ENCODE measurements at places on chromosomes 4 and X.

DNA sequence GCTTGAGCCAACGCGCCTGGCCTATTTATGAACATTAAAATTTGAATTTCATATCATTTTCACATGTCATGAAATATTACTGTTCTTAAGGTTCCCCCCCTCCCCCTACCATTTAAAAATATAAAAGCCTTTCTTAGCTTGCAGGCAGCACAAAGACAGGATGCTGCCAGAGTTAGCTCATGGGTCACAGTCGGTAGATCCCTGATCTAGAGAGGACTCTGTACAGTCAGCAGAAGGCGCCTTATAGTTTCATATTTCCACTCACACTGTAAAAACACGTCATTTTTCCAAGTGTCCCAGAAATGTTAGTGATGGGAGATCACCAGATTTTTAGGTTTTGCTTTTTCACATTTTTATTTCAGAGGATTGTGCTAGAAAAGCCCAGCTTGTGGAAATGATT is 12.2 kb downstream of the NOCT start:
- no peak for DNase-seq

GRCh38 chr4:84451546-84451945 is 47.5 kb downstream of the NKX6-1 start:
- no peak for DNase-seq

DNA sequence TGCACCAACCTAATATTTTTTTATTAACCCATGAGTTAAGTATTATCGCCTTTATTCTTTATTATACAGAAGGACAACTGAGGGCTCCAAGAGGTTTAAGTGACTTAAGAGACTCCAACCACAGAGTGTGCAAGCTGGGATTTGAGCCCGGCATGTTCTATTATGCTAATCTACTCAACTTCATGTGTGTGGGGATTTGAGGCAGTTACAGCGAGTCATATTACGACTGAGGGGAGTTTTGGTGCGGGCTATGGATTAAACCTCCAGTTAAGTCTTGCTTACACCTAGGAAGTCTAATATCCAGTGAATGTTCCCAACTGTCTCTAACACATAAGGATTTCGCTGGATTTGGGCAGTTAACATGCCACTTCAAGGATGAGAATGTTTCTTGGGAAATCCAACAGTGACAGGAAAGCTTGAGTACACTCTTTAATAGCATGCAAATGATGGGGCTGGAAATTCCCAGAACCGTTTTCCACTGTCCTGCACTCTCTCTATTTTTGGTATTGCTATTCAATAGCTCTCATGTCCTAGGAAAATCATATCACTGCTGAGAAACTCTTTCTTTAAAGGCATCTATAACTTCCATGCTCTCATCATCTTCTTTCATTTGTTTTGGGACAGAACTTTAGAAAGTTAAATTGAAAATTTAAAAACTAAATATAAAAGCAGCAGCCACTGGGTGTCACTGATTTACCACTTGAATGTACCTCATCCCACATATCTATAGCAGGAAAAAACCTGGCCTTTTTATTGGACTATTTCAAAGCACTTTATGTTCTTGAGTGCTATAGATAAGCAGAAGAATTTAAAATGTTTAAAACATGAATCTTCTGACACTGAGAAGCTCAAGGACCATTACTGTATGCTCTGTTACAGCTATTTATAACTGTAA is 165.1 kb upstream of the TTC29 start:
- no peak for DNase-seq

- no peak for DNase-seq
Measured at GRCh38 chr4:179664430-179665027, 2222.3 kb upstream of the AGA start.

DNA sequence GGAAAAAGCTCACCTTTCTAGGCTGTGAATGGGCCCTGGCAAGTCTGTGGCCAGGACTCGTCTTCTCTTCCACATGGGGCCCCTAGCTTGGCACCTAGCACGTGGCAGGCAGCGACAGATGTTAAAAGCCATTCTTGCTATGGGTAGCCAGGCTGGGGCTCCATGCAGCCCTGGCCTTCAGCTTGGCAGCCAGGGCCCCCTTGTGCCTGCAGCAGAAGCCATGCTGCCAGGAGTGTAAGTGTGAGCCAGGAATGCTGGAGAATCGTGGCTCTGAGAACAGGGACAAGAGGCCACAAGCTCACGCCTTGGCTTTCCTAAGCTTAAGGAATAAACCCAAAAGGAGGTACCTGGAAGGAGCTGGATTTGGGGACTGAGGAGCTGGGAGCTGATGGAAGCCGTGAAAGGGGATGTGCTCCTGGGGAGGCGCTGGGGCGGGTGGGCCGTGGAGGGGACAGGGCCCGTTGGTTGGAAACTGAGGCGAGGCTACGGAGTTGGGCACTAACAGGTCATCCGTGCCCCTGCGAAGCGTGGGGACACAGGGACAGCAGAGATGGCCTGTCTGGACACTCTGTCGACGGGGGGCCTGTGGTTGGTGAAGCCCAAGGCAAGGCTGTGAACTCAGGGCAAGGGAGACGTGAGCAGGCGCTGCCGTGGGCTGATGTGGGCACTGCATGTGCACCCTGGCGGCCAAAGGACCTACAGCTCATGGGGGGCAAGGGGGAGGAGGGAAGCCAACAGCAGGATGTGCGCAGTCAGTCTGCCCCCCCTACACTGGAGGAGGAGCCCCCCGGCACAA is 895 bp upstream of the OPN1LW start:
- DNase-seq: no peak

DNA sequence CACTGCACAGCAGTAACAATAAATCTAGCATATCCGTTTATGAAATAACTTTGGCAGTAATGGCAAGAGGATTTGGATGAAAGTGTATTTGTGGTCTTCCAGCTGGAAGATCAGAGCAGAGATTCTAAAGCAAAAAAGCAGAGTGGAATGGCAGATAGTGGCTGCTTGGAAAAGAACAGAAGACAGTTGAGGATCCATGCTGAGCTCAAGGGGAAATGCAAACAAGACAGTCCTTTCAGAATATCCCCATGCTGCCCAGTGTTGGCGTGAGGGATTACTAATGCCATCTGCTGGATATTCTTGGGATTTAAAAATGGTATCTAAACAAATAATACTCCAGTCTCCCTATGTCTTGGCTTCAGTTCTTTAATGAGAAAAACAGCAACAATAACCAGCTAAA is 629.1 kb upstream of the ATOH1 start:
- no peak for DNase-seq

All from stimulated activated CD4-positive, alpha-beta T cell treated with anti-CD3 and anti-CD28 coated beads, Interleukin-15, amount 100 ng/mL, for 1 hour (primary cell).